ENCODE measurements at places on chromosomes 2 and 18.

GRCh38 chr2:44825702-44826101, 115.8 kb upstream of the SIX3 start:
- DNase-seq: peak; percentile 57

- DNase-seq: no peak
These were observed 77.4 kb downstream of the APLF start for GRCh38 chr2:68544811-68545210.

DNA sequence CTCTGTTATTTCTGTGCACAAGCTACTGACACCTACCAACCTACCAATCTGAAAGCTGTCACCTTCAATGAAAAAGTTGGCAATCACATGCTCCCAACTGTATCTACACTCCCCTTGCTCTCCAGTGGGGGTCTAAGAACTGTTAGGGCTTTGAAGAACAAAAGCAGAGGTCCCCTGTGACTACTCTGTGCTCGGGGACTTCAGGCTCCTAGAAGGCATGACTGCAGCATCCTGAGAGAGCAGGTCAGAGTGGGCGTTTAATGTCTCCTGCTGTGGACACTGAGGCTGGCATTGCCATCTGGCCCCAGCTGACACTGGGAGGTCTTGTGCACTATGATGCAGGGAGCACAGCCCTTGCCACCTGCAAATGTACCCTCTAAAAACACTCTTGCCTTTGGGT, 93.3 kb downstream of the ACTR2 start:
- DNase-seq: no peak

DNA sequence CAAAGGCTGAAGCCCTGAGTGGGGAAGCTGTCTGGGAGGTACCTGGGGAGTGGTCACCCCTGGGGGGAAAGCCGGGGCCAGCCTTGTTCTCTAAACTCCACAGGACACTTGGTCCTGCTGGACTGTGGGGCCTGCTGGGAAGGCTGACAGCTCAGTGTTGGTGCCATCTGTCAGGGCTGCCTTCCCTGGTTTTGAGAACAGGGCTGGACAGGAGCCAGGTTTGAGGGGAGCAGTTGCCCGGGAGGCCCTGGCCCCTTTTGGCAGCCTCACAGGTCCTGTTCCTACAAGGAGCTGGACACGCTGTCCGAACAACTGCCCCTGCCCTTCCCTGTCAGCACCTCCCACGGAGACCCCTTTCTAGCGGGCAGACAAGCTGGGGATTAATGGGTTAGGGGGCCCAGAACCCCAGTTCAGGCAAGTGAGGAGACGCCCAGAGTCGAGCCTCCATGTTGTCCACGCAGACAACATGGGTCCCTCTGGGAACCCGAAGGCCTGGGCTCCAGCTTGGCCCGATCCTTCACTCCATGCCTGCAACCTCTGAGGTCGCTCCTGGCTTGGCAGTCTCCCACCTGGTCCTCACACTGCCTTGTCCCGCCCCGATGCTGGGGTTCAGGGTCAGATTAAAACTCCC, 40.8 kb downstream of the ATOH8 start:
- DNase-seq: no peak

DNA sequence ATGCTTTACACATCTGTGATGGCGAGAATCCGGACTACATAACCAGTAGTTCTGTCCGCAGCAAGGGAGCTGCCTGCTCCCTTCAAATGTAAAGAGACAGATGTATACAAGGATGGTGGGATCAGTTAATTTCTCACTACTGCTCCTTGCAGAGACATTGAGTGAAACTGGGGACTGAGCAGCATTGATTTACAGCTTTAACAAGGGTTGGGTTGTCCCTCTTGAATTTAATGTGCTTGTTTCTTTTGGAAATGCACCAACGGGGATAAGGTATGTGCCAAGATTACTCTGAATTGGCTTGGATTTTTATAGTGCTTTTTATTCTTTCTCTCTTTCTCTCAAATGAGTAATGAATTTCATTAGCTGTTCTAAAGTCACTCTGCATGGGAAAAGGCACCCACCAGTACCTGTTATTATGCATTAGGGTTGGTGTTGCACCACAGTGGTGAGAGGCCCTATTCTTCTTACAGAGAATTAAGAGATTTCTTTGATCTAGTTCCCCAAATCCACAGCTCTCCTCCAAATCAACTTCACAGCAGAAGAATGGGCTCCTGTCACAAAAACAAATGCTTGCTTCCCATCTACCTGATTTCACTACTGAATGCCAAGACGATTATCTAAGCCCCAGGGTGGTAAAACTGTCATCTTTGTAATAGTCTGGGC, 107.6 kb downstream of the DOCK10 start:
- DNase-seq: no peak

GRCh38 chr18:74803117-74803516, 205.4 kb downstream of the ZNF407 start:
- DNase-seq: no peak
